CD4-positive, alpha-beta T cell treated with Interferon gamma for 1 hour (primary cell): ENCODE measurements at places on chromosomes 13 and 19.

DNA sequence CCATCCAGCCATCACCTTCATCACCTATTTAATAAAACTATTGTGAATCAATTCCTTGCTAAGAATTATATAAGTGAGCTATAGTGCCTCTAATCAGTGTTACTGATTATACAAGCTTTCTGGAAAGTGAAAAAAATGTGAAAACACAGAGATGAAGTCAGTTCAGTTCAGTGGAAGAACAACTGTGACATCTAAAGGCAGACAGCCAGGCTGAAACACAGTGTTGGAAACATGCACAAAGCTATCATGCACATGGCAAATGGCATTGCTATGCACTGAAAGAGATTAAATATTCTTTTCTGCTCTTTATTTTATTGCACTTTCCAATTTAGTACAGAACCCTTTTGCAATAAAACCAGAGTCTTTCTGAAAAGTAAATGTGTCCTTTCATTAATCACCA, 294.0 kb downstream of the RBM26 start:
- DNase-seq = no peak

DNA sequence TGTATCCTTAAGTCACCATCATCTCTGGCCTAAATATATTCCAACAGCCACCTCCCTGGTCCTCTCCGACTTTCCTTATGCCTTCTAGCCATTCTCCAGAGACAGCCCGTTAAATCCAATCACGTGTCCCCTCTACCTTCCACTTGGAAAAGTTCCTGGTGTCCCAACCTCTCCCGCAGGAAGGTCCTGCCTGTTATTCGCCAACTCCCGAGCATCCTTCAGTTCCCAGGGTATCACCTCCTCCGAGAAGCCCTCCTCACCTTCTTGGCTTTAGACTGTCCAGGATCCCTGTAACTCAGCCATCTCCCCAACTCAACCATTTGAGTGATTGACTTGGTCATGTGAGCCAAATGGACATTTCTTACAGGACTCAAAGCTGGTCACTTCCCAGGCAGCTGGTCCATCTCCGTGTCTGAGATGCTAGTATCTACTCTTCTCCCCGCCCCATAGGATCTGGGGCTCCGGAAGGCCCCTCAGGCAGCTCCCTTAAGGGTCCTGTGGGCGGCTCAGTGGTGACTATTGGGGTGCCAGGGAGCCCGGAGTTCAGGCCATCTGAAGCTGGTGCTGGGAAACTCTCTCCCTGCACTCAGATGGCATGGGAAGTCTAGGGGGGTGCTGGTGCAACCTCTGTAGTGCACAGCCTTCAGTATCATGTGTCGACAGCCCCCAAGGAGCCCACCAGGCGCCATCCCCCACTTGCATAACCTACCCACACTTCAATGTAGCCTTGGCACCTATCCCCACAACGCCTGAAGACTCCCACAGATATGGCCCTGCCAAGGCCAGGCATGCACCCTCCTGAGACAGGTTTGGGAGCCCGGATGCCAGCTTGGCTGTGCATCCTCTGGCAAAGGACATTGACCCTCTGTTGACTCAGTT, 27.9 kb upstream of the NANOS3 start:
- no peak for DNase-seq

DNA sequence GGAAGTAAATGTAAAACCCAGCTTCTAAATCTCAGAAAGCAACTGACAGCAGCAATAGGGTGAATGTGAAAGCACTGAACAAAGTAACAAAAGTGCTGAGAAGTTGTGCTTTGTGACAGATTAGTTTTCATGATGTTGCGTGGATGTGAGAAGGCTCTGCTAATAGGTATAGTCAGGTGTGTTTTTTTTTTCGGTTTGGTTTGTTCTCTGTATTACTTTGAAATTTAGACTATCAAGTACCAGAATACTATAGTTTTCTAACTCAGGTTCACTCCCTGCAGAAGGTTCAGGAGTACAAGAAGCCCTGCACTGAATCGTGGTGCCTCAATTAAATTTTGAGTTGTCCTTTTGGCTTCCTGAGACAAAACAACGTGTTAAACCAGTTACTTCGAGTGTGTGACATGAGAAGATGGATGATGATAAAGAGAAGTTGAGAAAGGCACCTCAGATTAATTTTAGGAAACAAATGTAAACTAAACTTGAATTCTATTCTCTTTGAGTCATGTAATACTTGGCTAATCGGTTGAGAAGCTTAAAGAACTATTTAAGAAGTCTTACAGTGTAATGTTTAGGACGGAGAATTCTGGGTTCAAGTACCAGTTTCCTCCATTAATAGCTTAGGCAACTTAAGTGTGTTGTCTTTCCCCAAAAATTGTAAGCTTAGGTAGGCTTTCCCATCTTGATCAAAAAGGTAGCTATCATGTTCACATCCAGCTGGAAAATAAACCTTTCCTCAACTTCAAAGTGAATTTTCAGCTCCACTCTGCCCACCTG, 10.3 kb downstream of the MIR17HG start:
- DNase-seq = no peak

DNA sequence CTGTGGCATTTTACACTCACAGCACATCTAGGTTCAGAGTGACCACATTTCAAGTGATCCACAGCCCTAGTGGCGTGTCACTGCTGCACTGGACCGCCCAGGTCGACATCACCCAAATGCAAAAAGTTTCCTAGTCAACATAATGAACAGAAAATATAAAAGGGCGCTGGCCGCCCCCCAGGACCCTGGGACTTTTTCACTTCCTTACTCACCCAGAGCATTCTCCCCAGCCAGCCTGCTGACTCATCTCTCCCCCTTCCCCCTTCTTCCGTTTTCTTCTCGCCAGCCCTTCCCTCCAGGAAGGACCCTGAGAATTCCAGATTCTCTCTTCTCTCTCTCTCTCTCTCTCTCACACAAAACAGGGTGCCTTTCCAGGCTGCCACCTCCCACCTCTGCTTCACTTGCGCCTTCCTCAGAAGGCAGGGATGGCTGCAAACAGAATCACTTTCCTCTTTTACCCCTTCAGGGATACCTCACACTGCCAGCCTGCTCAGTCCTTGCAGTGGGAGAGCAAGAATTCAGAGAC, 21.0 kb upstream of the GRWD1 start:
- no peak for DNase-seq

DNA sequence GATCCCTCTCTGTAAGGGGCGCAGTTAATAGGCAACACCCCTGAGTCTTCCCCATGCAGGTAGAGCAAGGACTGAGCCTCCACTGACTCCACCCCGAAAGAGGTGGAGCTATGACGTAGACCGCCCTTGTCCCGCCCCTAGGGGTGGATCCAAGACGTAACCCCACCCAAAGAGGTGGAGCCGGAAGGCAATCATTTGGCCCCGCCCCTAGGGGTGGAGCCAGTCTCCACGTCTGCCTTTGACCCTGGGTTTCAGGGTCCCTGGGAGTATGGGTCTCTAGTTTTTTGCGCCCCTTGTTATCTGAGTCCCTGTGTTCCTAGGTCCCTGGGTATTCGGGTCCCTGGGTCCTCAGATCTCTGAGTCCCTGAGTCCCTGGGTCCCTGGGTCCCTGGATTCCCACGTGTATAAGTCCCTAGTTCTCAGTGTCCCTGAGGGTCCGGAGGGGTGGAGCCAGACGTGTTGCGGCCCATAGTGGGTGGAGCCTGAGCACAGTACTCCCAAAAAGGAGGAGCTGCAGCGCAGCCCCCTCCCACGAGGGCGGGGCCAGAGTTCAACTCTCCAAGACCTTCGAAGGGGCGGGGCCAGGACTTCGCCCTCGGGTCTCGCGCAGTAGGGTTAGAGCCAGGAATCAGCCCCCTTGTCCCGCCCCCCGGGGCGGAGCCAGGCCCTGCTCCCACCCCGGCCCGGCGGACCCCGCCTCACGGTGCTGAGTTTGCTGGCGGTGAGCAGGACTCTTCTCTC, 5.3 kb downstream of the DENND1C start:
- peak; percentile 44 for DNase-seq

GRCh38 chr13:107512551-107512950, 702.8 kb downstream of the LIG4 start:
- no peak for DNase-seq

DNA sequence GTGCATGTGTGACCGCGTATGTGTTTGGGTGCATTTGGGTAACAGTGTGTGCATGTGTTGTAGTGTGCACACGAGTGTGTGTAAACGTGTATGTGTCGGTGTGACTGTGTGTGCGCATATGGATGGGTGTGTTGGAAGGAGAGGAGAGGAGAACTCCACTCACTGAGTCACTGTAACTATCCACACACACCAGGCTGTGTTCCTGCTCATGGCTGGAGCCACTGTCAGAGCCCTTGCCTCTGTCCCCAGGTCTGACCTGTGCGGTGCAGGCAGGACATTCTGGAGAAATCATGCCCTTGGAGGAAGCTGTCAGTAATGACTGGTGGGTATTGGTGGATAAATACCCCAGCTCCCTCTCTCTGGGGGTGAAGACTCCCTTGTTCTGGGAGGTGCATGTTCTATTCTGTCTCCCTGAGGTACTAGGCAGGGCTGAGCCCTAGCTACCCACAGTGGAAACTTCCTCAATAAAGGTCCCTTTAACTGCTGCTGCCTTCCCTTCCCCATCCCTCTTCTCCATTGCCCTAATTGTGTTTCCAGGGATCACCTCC, 48.4 kb downstream of the CYP4F22 start:
- no peak for DNase-seq

DNA sequence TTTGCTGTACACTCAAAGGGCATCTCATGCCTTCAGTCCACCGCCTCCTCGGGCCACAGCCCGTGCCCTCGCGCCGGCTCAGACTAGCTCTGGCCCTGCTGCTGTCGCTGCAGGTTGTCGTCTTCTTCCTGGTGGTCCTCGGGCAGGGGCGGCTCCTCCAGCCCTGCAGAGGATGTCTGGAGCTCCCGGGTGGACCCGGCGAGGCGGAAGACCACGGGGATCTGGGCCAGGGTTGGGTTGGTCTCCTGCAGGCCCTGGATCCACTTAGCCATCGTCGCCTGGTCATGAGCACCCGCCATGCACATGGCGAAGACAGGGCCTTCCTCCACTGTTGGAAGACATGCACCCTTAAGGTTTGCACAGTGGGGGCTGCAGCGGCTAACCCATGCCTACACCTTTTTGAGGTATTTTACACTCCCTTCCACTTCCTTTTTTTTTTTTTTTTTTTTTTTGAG, 489 bp upstream of the ZNF653 start:
- DNase-seq = no peak

GRCh38 chr13:74015137-74015536, 119.1 kb downstream of the KLF12 start:
- DNase-seq = no peak

DNA sequence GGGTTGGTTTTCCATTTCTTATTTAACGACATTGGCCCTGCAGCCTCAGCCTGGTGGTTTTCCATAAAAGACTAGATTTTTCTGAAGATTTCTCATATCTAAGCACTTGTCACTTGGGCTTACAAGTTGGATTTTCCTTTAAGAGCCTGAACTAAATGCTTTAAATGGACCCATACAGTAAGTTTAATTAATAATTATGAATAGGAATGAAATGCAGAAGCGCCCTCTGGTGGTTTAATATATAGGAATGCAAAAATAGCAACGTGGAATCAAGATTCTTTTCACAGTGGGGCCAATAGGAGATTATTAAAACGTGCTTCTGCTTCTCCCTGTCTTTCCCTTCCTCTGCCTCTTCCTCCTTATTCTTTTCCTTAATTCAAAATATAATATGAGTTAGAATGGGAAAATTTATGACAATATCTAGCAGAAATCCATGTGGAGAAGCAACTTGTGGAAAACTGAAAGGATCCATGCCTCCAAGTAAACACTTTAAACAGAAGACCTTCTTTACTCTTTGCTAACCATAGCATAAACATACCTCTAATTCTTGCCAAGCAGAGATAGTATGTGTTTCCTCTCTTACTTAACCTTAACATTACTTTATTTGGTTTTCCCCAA, 324.0 kb downstream of the GPC5 start:
- no peak for DNase-seq

DNA sequence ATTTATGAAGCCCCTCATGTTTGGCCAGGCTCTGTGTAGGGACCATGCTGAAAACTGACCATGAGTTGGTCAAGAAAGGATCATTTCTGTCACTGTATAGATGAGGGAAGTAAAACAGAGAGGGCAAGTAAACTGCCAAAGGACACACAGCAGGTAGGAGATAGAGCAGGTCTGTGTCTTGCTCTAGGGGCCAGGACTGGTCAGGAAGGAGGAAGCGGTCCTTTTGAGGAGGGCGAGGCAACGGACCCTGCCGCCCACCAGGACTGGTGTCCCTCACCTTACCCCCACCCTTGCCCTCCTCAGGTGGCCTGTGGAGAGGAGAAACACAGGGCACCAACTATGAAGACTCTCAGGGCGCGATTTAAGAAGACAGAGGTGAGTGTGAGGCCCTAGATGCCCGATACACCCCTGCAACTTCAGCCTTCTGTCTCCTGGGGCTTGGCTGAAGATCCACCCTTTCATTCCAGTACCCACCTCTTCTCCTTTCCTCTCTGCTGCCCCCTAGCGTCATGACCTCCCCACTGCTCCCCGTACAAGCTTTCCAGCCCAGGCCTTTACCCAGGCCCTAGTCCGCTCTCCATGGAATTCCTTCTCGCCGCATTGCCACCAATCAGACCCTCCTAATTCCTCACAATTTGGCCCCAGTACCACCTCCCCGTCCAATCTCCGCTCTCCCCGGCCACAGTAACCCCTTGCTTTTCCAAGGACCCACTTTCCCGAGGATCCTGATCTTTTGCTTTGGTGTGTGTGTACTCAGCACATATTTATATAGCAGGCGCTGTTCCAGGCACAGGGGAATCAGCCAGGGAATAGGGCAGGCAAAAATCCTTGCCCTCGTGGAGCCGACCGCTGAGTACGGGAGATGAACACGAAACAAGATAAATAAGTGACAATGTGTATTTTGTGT, 3.9 kb downstream of the ANKRD24 start:
- peak; percentile 60 for DNase-seq

DNA sequence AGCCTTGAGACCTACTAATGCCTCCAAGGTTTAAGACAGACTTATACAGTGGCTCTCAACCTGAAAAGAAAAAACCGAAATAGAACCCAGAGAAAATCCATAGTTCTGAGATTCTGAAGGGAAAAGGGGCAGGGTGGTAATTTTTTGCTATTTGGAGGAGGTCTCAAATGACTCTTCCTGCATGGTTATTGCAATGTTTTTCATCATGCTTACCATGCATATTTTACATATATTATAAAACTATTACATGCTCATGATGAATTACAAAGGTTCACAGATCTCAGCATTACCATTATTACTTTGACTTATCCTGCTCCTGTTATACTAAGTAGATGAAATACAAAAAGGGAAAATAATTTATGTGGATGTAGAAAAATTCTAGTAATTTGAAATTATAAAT, 47.6 kb downstream of the N4BP2L2 start:
- no peak for DNase-seq

DNA sequence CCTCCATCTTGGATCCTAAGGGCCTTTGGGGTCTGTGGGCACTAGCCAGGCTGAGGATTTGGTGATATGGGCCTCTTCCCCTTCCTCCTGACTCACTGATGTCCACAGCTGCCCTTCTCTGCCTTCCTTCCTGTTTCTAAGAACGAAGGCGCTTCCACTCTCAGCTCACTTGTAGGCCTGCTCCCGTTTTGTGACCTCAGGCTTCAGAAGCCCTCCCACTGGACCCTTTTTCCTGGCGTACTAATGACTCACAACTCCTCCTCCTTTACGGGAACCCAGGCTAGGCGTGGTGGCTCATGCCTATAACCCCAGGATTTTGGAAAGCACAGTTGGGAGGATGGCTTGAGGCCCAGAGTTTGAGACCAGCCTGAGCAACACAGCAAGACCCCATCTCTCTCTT, 55.6 kb downstream of the TMED1 start:
- DNase-seq = peak; percentile 74

- DNase-seq = no peak
These were observed 312.0 kb downstream of the ATP8A2 start for GRCh38 chr13:25683662-25684370.

- DNase-seq = no peak
These were observed 657.4 kb upstream of the ATXN8OS start for GRCh38 chr13:69450245-69450644.

GRCh38 chr13:48188131-48188530, 44.9 kb upstream of the ITM2B start:
- DNase-seq = no peak

GRCh38 chr13:101875717-101876393, 423.4 kb downstream of the ITGBL1 start:
- DNase-seq = no peak
